Mesangial cell (primary cell): ENCODE measurements at places on chromosomes 5 and 9. TPM values are rescaled to one million over a fixed set of nuclear protein-coding genes. Genes with fewer than 3 reads are reported as not detected.

Gene HTR1A
- not detected in 2 replicates for total RNA-seq

Gene PKN3
- total RNA-seq = 7.6 and 23.8 TPM in 2 replicates

Gene NUP188
- 30.3 and 77.1 TPM in 2 replicates for total RNA-seq

Gene COL23A1
- total RNA-seq = not detected in 2 replicates

Gene GIN1
- 2.0 and 2.3 TPM in 2 replicates for total RNA-seq

Gene RNF183
- 0.38 TPM in 1 of 2 replicates, not detected in the other for total RNA-seq

Gene FOXD4
- 0.25 TPM in 1 of 2 replicates, not detected in the other for total RNA-seq

Gene ADGRV1
- total RNA-seq = 0.76 and 0.81 TPM in 2 replicates

Gene SEMA6A
- 0.98 and 14.2 TPM in 2 replicates for total RNA-seq

Gene INSL6
- total RNA-seq = not detected in 2 replicates

Gene PCDH1
- total RNA-seq = 0.76 and 1.1 TPM in 2 replicates
